ENCODE measurements at places on chromosomes 16 and 17.

DNA sequence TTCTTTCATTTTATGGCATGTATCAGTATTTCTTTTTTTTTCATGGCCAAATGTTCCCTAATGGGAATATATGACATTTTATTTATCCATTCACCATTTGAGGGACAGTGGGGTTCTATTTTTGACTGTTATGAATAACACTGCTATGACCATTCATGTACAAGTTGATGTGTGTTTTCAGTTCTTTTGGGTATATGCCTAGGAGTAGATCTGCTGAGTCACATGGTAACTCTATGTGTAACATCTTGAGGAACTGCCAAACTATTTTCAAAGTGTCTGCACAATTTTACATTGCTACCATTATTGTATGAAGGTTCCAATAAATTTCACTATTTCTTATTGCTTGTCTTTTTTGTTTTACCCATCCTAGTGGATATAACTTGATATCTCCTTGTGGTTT, 223.0 kb downstream of the TANC2 start:
- peak; percentile 9 for DNase-seq

DNA sequence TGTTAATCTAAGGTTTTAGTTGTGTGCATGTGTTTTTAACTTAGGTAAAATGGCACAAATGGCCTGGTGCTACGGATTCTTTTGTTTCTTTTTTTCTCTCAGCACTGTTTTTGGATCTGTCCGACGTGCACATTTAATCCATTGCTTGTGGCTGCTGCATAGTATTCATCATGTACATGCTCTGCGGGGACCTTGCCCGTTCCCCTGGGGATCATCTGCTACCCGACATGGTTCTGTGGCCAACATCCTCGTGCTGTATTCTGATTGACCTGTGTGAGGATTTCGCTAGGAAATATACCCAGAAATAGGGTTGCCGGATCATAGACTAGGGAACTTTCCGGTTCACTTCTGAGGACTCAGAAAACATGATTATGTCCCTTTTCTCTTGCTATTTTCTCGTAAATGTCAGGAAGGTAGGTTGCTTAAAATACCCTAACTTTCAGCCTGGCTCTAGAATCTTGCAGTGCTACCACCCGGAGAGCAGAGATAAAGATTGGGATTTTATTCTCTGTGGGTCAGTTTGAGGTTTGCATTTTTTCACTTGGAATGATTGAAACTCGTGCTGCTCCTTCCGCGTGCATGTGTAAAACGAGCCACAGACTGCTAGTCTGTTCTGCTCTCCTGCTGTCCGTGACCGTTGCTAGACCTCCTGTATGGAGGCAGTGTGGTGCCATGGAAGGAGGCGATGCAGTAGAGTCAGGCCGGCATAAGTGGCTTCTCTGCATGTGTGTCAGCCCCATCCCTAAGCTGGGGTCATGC, 42.9 kb downstream of the LDHD start:
- DNase-seq = no peak

GRCh38 chr16:50323335-50324011, 45.3 kb downstream of the BRD7 start:
- peak; percentile 10 for DNase-seq

DNA sequence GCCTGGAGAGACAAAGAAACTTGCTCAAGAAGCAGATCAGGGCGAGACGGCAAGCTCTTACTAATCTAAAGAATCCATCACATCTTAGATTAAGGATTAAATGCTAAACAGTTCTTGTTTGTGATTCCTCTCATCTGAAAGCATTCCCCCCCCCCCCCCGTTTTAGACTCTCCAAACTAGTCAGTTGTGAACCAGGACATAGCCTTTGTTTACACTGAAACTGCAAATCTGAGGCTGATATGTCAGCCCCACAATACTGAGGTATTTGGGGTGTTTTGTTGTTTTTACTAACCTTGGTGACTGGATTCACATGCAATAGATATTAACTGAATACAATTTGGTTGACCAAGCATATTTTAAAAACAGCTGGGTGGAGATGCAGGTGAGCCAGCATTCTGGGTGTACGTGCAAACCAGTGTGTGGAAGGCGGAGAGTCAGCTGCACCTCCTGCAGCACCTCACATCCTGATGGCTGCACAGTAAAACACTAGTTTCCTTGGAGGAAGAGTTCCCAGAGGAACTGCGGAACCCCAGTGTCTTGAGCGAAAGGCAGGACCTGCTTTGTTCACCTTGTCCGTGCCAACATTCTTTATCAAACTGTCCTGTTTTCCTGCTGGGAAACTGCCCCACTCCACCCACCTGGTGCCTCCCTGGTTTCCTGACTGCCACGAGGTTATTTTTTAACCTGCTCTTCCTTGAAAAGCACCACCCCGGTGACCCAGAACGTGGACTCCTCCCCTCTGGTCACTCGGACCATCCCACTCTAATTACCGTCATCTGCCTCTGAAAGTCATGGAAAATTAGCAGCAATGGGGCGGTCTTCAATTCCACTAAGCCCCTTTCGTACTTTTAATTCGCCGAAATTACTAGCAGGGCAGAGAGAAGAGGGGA, 1.2 kb upstream of the YPEL2 start:
- no peak for DNase-seq

- no peak for DNase-seq
Measured at GRCh38 chr17:61325382-61326073, 74.1 kb upstream of the TBX2 start.

GRCh38 chr16:8278031-8278580, 312.2 kb downstream of the TMEM114 start:
- DNase-seq = no peak

- no peak for DNase-seq
Measured at GRCh38 chr17:887551-888209, 91.9 kb downstream of the NXN start.

All from SW 1271 (cell line).